ENCODE measurements at places on chromosomes 7 and 10.

- DNase-seq = no peak
Measured at GRCh38 chr10:33005322-33006301, 47.6 kb upstream of the ITGB1 start.

GRCh38 chr7:120056227-120056626, 216.7 kb upstream of the KCND2 start:
- DNase-seq = no peak

- DNase-seq = no peak
Measured at GRCh38 chr7:107968449-107968848, 34.5 kb downstream of the LAMB1 start.

DNA sequence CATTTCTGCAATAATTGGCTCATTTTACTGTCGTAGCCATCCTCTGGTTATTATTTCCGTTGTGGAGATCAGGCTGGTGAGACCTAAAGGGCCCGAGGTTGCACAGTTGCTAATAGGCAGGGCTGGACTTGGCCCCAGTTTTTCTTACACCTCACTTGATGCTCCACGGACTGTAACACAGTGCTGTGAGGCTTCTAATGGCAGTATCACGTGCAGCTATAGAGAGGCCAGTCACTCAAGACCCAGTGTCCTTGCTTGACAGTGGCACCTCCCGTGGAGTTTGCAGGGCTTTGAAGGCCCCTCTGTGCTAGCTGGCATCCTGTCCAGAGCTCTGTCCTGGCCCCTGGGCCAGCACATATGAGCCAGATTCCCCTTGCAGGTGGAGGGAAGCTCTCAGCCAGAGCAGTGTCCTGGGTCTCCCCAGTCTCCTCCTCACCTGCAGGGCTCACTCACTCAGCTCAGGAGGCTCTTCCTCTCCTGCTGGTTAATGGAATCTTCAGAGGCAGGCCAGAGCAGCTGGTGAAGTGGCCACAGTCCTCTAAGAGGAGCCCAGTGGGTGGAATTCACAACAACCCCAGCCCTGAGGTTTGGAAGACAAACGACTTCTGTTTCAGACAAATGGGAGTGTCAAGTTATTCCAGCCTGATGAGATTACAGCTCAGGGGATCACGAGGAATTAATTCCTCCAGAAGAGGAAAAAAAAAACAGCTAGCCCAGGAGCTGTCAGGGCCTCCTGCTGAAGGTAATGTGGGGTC, 114.2 kb upstream of the FAM180A start:
- no peak for DNase-seq

GRCh38 chr10:110156046-110156445, 51.4 kb upstream of the MXI1 start:
- no peak for DNase-seq

DNA sequence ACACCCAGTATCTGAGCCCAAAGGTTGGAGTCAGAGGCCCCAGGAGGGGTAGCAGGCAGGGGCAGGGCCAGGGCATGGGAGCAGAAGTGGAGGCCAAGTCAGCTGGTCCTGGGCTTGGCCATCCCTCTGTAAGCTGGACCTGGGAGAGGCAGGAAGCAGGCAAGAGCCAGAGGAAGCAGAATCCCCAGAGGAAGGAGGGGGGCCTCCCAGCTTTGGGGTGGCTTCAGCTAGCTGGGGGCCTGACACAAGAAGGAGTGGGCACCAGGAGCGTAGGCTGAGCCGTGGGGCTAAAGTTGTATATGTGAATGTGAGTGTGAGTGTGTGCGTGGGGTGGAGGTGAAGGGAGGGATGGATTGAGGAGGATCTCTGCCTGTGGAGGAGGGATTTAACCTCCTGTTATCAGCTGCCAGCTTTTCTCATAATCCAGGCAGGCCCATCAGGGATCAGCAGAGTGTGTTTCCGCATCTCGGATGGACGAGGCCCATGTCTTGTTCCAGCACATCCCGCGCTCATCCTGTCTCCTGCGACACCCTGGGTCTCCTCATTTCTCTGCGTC, 54.0 kb downstream of the NEURL1 start:
- DNase-seq = no peak

DNA sequence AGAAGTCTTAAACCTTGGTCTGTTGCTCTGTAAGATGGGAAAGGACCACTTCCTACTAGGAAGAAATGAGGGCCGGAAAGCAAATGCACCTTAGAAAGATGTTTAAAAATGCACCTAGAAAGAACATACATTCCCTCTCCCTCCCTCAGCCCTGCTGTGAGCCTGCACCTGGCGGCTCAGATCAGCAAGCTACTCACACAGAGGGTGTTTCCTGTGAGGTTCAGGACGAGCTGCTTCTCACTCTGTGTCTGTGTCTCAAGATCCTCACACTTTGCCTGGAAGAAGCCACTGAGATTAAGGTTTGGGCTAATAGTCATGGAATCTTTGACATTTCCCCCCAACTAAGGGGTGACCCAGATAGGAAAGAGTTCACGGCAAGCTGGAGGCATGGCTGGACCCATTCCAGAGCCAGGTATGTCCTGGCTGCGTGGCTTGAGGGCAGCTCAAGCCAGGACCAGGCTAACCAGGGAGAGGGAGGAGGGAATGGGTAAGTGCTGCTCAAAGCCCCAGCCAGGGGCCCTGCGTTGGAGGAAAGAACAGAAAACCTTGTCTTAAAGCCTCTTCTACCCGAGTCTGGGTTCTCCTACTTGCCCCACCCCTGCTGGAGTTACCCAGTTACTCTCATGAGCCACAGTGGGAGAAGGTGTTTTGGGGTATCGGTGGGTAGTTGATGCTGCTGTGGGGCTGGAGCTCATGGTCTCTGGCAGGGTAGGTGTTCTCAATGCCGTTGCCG, 47.5 kb downstream of the PODXL start:
- no peak for DNase-seq

DNA sequence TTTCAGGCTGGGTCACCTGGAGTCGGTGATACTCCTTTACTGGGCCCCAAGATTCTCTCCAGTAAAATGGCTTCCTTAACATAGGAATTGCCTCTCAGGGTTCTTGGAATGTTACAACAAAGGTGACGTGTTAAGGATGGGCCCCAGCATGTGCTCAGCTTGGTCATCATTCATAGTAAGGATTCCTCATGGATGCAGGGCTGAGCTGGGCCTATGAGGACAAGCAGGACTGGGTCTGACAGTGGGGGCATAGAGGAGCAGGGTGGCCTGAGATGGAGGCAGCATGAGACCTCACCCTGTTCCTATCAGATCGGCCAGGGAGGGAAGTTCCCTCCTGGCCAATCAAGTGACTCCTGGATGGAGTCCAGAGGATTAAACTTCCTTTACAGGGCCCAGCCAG, 12.8 kb upstream of the MBL2 start:
- no peak for DNase-seq
